ENCODE measurements at places on chromosomes 2 and 18.

DNA sequence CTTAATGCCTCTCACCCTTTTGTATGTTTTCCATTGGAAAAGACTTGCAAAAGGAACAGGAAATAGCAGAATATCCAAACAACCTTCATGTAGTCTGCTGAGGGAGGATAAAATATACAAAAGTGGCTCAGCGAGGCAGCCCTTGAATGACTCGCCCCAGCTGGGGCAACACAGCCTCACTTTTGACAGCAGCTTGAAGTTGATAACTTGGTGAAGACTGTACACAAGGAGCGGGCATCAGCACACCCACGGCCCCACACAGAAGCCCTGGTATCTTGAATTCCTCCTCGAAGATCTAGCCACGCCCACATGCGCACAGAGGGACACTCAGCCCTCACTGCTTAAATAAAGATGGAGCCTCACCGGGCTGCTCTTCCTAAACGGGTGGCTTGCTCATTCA lies 161.0 kb downstream of the IRS1 start:
- no peak for DNase-seq

GRCh38 chr2:50602636-50603327 lies 429.1 kb downstream of the NRXN1 start:
- DNase-seq = no peak

GRCh38 chr18:36593641-36594040 lies 235.2 kb downstream of the TPGS2 start:
- DNase-seq = no peak

DNA sequence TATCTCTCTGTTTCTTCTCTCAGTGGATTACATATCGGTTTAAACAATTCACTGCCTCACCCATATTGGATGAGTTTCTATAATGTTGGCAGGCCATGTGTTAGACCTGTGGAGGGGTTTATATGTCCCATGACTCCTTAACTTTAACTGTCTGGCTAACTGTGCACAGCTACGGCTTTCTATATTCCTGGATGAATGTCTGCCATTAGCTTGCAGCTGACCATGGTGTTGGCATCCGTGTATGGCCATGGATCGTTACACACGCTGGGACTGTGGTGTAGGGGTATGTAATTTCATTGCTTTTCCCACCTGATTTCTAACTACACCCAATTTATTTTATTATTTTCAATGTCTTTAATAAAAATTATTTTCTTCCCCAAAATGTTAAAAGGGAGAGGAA lies 3.3 kb upstream of the TANC1 start:
- DNase-seq = no peak

DNA sequence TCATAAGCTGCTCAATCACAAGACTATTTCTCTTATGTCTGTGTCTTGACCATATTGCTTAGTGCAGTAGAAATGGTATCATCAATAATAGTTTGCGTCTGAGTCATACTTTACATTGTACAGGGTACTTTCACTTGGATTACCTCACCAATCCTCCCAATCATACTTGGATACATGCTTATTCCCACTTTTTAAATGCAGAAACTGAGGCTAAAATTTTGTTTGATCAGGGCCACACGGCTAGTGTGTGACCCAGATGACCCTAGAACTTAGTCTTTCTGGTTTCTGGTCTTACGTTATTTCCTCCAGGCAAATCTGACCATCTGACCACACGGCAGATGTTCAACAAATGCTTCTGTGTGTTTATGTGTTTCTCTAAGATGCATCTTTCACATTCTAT lies 23.8 kb upstream of the CCL20 start:
- no peak for DNase-seq

- DNase-seq = no peak
These were observed 33.0 kb downstream of the TPO start for GRCh38 chr2:1446301-1446700.

DNA sequence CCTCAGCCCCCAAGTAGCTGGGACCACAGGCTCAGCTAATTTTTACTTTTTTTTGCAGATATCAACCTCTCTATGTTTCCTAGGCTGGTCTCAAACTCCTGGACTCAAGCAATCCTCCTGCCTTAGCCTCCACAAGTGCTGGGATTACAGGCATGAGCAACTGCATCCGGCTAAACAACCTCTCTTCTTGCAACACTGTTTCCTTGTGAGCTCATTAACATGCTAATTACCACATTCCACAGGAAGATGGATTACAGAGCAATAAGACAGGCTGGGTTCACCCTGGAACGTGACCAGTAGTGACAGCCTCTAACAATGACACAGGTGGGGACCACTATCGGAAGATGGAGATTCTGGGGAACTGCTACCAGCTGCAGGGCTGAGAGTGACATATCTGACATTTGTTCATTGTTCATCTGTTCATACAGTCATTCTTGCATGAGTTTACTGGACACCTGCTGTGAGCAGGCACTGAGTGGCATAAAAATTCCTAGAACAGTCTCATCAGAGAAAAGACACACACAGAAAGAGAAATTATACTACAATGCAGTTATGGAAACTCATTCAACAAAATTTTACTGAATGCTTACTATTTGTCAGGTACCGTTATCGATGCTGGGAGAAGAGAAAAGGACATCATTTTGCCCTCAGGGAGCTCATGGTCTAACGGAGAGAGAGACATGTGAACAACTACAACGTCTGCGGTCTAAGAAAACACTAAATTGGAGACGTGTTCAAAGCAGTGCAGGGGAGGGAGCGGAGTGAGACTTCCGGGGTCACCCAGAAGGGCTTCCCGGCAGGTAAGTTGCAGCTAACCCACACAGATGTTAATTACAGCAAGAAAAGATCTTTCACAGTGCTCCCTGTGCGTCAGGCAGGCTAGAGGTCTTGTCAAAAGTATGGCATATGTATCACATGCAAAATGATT lies 37.6 kb downstream of the PROC start:
- no peak for DNase-seq

- no peak for DNase-seq
These were observed 45.4 kb upstream of the RND3 start for GRCh38 chr2:150532879-150533278.

DNA sequence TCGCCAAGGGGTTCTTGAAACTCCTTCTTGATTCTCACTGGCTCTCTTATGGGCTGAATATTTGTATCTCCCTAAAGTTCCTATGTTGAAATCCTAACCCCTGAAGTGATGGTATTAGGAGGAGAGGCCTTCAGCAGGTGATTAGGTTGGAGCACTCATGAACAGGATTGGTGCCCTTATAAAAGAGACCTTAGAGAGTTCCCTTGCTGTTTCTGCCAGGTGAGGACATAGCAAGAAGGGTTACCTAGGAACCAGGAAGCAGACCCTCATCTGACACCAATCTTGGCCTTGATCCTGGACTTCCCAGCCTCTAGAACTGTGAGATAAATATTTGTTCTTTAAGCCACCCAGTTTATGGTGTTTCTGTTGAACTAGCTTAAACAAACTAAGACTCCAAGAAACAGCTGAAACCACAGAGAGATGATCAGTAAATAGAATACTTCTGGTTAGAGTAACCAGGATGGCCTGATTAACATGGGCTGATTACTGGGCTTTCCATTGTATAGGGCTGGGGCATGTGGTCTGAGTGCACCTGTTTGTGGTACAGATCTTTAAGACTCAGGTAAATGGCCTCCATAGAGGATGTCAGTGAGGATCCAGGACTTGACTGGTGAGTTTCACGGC lies 7.7 kb upstream of the CDC42EP3 start:
- DNase-seq = no peak

GRCh38 chr2:16624436-16624780 lies 41.2 kb downstream of the CYRIA start:
- no peak for DNase-seq

- no peak for DNase-seq
These were observed 95.1 kb downstream of the SPTBN1 start for GRCh38 chr2:54551123-54551756.

DNA sequence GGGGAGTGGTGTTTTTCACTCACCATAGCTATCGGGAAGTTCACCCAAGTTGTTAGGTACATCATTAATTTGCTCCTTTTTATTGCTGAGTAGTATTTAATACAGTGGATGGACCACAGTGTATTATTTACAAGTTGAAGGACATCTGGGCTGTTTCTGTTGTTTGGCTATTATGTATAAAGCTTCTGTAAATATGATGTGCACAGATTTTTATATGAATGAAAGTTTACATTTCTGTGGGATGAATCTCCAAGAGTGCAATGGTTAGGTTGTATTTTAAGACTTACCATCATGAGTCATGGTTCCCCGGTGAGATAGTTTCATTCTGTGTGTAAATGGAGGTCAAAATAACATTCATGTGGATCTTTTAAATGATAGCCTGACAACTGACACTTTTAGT lies 337.4 kb downstream of the PTPRM start:
- DNase-seq = no peak

GRCh38 chr2:135164431-135164830 lies 112.3 kb downstream of the RAB3GAP1 start:
- DNase-seq = no peak

- no peak for DNase-seq
These were observed 1357.8 kb upstream of the CRIM1 start for GRCh38 chr2:34997779-34998178.

GRCh38 chr18:46546111-46546640 lies 110.8 kb downstream of the LOXHD1 start:
- DNase-seq = no peak

DNA sequence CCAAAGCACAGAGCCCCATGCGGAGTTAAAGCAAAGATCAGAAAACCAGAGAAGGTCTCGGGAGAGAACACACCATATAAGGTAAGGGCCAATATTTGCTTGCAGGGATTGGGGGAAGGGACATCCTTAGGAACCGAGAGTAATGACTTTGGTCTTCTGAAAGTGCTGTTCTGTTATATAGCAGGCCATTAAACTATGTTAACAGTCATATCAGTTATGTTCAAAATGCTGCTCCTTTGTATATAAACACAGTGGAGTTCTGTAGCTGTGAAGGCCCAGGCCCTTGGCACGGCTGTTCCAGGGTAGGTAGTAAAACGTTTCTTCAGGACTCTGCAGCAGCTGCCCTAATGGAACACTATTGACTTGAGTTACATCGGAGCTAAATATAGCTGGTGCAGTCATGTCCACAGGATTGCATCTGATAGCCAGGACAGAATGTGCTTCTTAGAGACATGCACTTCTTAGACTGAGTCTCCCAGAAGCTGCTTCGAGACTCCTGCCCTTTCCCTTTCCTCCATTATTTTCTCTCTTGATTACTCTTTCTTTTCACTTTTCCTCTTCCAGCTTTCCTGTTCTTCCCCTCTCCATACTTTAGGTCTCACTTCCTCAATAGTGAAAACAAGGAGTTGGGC lies 122.4 kb downstream of the SETBP1 start:
- no peak for DNase-seq

- no peak for DNase-seq
These were observed 165.9 kb upstream of the RND3 start for GRCh38 chr2:150653351-150653750.

DNA sequence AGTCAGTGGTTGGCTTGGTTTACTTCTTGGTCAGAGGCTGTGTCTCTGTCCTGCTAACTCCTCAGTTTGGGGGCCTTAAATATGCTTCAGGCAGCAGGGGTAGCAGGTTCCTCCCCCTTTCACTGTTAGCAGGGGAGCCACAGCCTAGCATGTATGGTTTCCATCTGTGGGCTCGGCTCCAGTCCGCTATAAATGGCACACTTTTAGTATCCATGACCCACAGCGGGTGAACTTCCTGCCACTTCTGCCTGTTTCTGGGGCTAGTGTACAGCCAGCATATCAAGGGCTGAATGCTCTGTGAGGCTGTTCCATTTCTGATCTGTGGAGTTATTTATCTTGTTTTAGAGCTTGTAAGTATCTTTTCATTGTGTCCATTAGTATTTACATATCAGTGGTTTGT lies 58.3 kb downstream of the MRPL33 start:
- DNase-seq = no peak

DNA sequence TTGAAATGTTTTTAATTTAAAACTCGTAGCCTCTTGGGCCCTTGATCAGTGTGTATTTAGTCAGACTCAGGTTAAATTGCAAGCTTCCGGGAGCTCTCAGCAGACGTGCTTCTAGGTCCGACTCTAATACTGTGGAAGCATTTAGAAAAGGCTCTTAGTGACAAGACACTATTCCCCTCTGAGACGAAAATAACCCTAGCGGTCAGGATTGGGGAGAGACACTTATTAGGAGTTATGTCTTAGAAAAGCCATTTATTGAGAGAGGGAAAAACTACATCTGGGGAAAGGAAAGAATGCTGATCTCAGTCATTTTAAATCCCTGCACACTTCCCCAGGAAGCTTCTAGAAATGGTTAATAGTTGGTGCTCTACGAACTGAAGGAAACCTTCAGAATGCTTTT lies 110.5 kb upstream of the NCK2 start:
- no peak for DNase-seq

DNA sequence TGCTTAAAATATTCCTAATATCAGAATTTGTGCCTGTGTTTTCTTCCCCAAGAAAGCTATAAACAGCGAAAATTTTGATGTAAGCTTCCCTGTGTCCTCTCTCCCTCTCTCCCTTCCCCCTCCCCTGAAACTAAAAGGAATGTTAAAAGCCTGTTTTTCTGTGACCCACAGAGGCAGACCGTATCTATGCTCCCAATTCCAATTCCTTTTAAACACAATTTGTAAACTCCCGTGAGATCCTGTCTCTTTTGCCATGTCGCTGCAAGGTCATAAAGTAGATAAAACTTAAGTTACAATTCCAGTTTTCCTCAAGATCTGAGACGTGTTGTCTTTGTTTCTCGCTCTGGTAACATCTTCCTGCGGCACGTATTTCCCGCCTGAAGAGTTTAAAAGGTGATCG lies 23.3 kb downstream of the SKA1 start:
- DNase-seq = no peak

DNA sequence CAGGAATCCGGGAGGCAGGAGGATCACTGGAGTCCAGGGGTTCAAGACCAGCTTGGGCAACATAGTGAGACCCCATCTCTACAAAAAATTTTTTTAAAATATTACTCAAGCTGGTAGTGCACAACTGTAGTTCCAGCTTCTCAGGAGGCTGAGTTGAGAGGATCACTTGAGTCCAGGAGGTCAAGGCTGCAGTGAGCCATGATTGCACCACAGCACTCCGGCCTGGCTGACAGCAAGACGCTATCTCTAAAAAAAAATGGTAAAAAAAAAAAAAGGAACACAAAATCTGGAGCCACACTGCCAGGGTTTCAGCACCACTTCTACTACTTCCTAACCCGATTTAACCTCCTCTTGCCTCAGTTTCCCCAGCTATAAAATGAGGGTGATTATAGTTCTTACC lies 57.0 kb downstream of the STEAP3 start:
- no peak for DNase-seq

DNA sequence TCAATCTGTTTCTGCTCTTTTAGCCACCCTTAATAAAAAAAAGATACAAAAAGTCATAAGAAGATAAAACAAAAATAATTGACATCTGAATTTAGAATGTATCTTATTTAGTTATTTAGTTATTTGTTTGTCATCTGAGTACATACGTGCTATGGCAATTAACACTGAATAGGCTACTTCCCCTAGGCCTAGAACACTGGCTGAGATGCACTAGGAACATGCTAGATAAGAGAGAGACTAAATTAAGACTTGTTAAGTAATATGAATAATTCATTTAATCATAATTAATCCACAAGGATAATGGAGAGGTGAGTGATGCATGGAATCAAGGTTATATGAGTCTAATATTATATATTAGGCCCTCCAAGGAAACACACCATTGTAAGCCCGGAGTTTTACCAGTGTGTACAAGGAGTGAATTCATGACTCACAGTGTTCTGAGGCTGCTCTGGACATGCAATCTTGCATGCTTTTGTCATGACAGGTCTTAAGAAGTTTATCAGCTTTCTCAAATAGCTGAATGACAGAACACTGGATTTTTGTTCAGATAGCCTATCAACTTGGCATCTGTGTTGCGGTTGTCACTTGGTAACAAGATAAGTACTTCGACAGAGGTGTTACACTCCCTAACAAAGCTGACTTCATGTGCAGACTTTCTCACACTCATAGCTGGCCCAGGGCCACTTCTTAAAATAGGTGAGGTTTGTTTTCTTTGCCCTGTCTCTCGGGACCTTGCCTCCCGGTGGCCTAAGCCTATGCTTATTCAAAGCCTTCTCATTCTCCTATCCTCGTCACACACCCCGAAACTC lies 5.0 kb upstream of the SERPINB2 start:
- DNase-seq = no peak

Measured in T-helper 17 cell (primary cell).